NCI-H1417 treated with DMSO at 0.1 percent for 48 hours (cell line): ENCODE measurements at places on chromosomes 7 and 10.

DNA sequence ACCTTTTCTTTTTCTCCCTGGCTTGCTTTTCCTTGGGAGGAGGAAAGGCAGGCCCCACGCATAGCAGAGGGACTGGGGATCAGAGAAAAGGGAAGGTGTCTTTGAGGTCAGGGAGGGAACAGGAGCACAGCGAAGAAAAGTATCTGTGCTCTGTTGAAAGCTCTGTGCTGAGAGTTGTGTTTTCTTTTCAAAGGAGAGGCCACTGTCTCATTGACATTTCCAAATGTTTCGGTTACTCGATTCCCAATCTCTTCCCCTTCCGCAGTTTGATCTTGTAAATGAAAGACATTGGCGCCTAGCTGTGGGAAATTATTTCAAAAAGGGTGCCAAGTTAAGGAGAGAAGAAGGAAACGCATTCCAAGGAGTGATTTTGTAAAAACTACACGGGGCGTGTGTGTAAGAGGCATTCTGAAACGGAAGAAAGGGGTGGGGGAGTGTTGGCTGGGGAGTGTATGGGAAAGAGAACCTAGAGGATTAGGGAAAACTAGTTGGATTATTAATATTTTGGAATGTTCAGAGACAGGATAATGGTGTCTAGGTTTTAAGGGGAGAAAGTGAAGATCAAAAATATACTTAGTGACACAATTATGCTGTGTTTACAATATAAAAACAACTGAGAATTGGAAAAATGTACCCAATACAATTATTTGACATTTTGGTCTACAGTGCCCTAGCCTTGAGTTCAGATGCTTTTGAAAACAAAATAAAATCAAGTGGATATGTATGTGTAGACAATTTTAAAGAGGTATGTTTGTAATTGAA lies 708 bp downstream of the KLHDC10 start:
- no peak for DNase-seq

- no peak for DNase-seq
Measured at GRCh38 chr7:53110425-53110824, 75.0 kb downstream of the POM121L12 start.

DNA sequence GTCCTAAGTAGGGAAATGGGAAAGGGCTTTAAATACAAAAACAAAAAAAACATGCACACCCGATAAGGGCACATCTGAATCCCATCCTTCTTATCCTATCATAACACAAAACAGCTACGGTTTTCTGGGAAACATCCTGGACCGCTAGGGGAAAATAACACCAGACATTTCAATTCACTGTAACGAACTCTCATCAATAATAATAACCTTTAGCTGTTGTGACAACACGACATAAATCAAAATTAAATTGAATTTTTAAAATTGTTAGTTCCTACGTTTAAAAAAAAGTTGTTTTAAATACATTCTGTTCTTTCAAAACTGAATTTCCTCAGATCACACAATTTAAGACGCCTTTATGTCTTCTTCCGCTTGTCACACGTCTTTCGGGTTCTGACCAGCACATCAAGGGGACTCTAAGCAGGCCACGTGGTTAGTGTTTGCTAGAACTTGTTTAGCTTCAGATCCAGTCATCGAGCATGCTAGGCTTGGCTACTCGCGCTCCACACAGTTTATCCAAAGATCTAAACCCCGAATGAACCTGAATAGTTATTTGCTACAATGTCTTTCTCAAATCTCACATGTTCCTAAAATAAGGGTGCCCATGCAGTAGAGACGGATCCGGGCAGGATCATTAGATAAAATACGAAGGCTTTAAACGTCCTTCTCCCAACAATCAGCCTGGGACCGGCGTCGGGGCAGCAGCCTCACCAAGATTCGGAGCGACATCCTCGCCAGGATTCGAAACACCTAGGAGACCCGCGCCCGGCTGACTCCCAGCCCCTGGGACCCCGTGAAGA lies 839 bp downstream of the IKZF5 start:
- no peak for DNase-seq

- DNase-seq, result no peak
Measured at GRCh38 chr10:97719602-97720001, 6.1 kb downstream of the MARVELD1 start.

DNA sequence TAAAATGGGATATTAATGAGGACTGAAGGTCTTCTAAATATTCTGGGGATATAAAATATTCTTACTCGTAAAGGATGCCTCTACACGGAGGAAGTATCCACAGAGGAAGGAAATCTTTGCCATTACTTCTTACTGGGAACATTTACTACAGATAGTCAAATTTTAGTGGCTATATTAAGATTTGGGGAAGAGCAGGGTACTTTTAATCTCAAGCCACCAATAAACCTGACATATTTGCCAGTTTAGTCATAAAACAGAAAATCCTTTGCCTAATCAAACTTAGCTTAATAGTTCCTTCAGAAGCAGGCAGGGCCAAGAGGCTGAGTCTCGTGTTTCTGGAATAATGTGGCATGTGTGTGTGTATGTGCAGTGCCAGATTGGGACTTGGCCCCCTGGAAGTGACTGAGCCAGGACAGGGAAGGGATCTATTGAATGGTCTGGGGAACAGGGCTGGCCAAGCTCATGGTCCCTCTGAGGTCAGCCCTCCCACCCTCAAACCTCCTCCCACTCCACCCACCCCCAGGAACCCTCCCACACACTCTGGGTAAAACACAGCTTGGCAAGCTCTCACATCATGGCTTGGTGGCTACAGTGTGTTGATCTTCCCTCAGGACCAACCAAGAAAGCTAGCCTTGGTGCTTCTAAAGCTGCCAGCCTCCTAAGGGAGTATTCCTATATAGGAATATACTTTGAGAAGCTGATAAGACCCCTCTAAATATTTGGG lies 1.6 kb upstream of the PIK3CG start:
- DNase-seq, result no peak

DNA sequence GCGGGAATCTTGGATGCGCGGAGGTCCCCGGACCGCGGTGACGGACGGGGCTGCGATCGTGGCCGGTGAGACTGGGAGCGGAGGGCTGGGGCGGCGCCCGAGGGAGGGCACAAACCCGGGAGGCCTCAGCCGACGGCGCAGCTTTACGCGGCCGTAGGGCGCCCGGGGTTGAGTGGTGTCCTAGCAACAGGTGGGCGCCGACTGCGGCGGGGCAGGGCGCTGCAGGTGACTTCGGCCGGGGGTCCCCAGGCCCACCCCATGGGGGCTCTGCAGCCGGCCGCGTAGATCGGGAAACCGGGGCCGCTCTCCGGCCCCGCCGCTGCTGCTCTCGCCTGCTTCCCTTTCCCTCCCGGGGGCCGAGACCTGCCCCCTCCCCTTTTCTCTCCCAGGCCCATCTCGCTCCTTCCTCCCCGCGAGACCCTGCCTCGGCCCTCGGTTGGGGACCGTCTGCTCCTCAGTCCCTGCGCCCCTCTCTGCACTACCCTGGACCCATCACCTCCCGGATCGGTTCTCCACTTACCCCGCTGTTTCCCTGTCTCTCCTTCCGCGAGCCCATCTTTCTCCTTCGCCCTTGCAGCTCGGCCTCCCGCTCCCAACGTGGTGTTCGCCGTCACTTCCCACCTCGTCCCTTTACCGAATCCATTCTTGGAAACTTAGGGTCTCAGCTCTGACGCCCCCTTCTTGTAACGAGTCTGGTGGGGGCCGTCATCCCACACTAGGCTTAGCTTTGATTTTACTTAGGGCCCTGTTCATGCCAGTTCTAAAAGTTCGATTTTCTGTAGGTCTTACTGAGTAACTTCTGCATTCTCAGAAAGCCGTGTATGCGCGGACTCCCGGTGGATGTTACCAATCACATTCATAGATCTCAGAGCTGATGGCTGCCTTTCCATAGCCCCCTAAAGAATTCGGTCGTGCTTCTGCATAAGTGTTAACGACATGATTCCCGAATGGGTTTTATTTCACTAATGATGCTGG lies 18.5 kb upstream of the ACBD5 start:
- DNase-seq, result no peak

DNA sequence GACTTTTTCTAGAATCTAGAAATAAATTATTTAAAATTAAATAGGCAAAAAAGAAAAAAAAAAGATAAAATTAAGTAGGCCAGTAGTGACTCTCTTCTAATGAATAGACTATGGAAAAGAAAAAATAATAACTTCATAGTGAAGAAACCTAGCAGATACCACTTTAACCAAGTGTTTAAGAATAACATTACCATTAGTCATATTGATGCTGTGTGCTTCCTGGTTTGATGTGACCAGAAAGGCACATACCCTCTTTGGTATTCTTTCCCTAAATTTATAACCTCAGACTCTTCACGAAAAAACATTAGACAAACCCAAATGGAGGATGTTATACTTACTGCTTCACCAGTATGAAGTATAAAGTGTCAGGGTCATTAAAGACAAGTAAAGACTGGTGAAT lies 42.6 kb downstream of the KIF20B start:
- no peak for DNase-seq
